ENCODE measurements at places on chromosomes 2 and 18. TPM values are rescaled to one million over a fixed set of nuclear protein-coding genes. Genes with fewer than 3 reads are reported as not detected.
A peak's percentile ranks its signal among the peaks of the same experiment; 100 is the strongest.

GRCh38 chr2:238255151-238255551 is 15.3 kb upstream of the HES6 start:
- DNase-seq, result no peak

GRCh38 chr2:116133381-116133942 is 1681.0 kb upstream of the DDX18 start:
- DNase-seq, result no peak

DNA sequence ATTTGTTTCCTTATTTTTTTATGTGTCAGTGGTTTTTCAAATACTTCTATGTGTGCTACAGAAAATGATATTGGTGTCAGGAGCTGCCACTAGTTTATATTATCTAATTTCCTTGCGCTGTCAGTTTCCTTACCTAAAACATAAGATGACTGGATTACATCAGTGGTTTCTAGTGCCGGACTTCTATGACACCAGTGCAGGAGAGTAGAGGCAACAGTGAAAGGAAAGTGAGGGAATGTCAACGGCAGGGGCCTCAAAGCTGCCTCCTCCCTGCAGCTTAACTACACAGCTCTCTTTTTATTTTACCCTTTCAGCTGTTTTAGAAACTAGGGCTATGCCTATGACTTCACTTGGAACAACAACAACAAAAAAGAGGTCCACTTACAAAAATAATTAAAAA is 6.5 kb downstream of the ERBB4 start:
- DNase-seq, result no peak

DNA sequence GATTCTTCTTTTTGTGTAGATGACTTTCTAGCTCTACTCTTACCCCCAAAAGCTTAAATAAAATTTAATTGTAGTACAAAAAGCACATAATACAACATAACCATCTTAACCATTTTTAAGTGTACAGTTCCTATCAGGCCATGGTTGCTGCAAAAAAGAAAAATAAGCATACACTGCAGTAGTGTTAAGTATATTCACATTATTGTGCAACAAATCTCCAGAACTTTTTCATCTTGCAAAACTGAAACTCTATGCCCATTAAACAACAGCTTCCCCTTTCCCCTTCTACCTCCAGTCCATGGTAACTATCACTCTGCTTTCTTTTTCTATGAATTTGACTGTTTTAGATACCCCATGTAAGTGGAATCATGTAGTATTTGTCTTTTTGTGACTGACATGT is 18.1 kb downstream of the PPM1B start:
- no peak for DNase-seq

GRCh38 chr18:29218091-29218490 is 1041.2 kb upstream of the CDH2 start:
- DNase-seq, result no peak

- no peak for DNase-seq
Measured at GRCh38 chr2:186274936-186275575, 211.0 kb upstream of the ZC3H15 start.

GRCh38 chr2:8090748-8091700 is 590.8 kb upstream of the ID2 start:
- no peak for DNase-seq

- no peak for DNase-seq
Measured at GRCh38 chr2:230669386-230669950, 43.2 kb upstream of the CAB39 start.

DNA sequence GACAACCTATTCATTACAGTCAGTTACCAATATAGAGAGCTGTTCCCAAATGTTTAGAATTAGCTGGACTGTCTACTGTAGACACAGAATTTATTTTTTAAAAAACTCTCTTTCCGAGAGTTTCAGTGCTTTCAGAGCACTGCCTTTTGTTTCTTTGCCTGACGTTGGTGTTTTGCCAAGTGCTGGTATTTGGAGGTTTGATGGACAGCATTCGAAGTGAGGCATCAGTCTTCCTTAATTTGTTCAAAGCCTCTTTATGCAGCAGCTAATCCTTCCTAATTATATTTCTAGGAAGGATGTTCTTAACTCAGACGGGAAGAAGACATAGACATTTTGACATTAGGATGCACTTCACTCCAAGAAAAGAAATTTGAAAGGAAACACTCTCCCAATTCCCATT is 83.2 kb downstream of the LTBP1 start:
- DNase-seq, result no peak

DNA sequence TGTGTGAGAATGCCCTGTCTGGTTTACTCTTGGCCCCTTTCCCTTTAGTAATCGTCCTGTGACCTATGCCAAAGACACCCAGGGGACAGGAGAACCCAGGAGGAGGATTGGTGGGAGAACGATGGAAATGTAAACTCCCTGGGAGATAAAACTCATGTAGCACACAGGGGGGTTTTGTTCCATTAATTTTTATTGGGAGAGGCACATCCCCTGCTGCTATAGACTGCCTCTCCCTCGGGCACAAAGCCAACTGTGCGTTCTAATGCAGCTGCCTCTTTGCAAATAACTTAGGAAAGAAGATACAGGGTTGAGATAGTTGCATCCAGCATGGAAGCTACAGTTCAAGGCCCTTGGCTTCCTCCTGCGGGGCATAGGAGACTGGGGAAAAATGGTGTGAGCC is 489.6 kb downstream of the SLC4A3 start:
- DNase-seq, result no peak

- peak; percentile 88 for DNase-seq
Measured at GRCh38 chr2:11829947-11830707, 83.7 kb downstream of the LPIN1 start.

GRCh38 chr2:73772819-73773218 is 7.1 kb downstream of the DUSP11 start:
- DNase-seq, result no peak

DNA sequence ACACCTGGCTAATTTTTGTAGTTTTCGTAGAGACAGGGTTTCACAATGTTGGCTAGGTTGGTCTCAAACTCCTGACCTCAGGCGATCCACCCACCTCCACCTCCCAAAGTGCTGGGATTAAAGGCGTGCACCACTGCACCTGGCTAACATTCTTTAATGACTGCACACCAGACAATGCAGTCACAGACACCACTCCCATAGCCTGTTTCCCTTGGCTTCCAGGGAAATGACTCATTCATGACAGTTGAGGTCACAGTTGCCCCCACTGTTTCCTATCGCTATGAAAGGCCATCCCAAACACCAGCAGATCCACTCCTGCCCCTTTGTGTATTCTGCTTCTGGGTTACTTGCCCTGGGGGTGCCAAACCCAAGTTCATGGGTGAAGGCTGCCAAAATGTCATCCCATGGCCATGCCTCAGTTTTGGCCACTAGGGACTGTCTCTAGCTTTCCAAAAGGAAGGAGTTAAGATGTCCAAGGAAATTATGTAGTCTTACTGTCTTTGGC is 8.7 kb downstream of the CHMP1B start:
- no peak for DNase-seq

DNA sequence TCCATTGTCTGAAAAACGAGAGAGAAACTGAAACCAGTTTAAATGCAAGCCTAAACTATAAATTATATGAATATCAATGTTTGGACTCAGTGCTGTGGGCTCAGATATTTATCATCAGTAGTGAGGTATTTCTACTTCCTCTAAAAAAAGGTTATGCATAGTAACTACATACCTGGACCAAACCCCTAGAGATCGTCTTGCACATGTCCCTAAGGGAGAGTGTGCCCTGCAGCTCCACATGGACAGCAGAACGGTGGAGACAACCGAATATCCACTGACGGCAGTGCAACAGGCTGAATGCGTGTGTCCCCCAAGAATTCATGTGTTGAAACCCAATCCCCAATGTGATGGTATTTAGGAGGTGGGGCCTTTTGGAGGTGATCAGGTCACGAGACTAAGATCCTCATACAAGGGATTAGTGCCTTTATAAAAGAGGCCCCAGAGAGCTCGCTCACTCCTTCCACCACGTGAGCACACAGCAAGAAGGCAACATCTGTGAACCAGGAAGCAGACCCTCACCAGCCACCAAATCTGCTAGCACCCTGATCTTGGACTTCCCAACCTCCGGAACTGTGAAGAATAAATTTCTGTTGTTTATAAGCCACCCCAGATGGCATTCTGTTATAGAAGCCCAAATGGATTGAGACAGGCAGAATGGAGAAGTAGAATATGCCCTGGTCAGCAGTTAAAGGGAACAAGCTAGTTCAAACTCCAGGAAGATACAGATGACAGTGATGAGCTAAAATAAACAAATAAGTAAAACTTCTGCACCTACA is 208.4 kb downstream of the ANAPC1 start:
- DNase-seq, result no peak

DNA sequence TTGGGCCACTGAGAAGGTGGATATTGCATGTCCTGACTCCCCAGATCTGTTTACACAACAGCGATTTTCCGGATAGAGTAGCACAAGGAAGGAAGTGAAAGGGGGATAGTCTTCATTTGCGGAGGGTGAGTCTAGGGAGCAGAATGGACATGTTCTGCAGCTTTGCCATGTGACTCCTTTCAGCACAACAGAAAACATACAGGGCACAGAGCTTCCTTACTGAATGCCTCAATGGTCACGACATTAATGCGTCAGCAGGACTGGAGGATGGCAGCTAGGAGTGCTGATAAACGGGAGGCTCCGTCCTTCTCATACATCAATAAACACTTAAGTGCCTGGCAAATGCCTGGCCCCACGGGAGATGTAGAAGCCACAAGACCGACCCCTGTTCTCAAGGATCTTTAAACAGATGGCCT is 163.0 kb downstream of the FAM210A start:
- no peak for DNase-seq

GRCh38 chr2:102028470-102028869 is 36.7 kb downstream of the IL1R2 start:
- DNase-seq, result no peak

DNA sequence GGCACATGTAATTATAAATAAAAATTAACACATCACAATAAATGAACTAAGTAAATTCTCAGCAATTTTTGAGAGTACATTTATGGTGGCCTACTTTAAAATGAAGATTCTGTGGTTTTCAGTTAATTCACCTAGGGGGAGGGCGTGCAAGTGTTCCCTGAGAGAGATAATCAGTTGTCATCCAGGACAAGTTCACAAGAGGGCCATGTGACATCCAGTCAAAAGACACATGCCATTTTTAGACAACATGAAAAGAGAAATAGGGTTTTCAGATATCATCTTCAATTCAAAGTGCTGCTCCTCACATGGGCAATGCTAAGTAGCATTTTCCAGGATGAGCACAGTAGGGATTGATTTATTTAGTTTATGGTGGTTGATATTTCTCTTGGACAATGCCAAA is 393.7 kb downstream of the STK39 start:
- DNase-seq, result no peak

GRCh38 chr2:239731998-239732665 is 293.0 kb downstream of the NDUFA10 start:
- no peak for DNase-seq

DNA sequence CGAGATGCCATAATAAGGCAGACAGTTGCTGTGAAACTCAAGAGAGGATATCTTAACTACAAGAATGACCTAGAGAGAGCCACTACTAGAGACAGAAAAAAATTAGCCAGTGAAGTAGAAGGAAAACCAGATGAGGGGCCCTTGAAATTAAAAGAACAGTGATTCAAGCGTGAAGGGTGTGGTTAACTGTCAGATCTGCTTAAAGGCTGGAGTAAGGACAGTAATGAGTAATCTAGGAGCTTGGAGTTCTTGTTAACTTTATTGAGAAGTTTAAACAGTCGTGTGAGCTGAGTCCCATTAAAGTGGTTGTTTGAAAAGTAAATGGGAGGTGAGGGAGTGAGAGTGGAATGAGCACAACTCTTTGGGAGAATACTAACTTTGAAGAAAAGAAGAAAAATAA is 21.3 kb downstream of the PIGN start:
- no peak for DNase-seq

DNA sequence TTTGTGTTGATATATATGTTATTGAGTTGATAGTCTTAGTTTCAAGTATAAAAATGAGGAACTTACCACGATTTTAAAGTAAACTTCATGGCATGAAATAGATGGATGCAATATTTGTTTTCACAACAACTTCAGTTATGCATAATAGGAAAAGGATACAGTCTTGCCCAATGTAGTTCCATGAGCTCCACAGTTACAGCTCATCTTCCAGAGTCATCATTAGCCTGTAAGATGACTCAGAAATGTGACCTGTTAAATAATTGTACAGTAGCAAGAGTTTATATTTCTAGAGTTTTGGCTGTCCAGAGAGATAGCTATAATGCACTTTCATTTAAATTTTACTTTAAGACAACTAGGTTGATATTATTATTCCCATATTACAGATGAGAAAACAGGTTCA is 80.9 kb upstream of the ARHGAP28 start:
- no peak for DNase-seq

GRCh38 chr2:183493040-183493439 is 368.8 kb downstream of the NUP35 start:
- DNase-seq, result no peak

- no peak for DNase-seq
Measured at GRCh38 chr18:34661464-34662087, 48.5 kb upstream of the DTNA start.

GRCh38 chr2:102674370-102674769 is 55.0 kb downstream of the SLC9A2 start:
- DNase-seq, result no peak

GRCh38 chr18:62788111-62788510 is 72.8 kb downstream of the PHLPP1 start:
- no peak for DNase-seq

DNA sequence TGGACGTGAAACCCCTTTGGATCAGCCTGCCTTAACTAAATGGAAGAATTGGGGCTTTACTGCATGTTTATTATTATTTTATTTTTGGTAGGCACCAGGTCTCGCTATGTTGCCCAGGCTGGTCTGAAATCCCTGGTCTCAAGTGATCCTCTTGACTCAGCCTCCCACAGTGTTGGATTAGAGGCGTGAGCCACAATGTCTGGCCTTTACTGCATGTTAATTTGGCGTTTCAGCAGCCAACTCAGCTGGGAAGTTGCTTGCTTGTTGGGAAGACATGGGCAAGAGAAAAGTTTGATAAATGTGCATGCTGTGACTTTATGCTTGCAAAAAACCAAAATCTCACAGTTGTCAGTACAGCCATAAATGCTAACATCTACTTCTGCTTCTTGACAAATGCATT is 105.1 kb downstream of the FMNL2 start:
- no peak for DNase-seq

GRCh38 chr2:109256921-109257320 is 127.9 kb downstream of the SH3RF3 start:
- peak; percentile 78 for DNase-seq

EFHD1 gene
- 18.0 TPM for total RNA-seq

FHOD3 gene
- total RNA-seq, result 5.4 TPM

HJURP gene
- 0.55 TPM for total RNA-seq

DNAJC5G gene
- not detected for total RNA-seq

BUB1 gene
- 0.26 TPM for total RNA-seq

TMEM18 gene
- 19.8 TPM for total RNA-seq

NYAP2 gene
- total RNA-seq, result not detected

LRP1B gene
- 0.22 TPM for total RNA-seq

SCYGR4 gene
- not detected for total RNA-seq

C2orf80 gene
- total RNA-seq, result not detected

GDF7 gene
- 1.2 TPM for total RNA-seq

Measured in mesenteric fat pad (tissue), 1 donor.